ENCODE measurements at places on chromosomes 5 and 9.

DNA sequence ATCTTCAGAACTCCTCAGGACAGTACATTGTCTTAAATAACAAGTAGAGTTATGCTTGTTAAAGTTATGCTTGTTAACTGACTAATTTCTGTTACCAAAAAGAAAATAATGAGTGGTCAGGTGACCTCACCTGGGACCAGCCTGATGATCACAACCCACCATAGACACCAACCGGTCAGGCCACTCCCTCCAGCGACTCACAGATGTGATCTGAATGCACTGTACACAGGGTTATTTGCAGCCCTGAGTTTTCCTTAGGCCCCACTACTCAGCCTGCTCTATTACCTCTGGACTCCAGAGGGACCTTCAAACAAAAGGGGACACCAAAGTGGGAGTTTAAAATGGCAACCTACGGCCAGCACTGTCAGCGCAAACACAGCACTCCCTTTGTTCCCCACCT is 55.3 kb downstream of the ARSB start:
- no peak for DNase-seq

DNA sequence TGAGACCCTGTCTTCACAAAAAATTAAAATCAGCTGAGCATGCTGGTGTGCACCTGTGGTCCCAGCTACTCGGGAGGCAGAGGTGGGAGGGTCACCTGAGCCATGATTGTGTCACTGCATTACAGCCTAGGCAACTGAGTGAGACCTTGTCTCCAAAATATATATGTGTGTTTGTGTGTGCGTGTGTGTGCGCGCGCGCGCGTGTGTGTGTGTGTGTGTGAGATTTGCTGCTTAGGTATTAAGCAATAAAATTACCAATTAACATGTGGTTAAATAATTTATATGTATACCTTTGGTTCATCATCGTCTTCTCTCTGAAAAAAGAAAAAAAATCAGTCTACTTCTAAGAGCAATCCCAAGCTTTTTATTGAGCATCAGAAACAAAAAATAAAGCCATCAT is 86.0 kb upstream of the FSD1L start:
- DNase-seq, result no peak

GRCh38 chr5:66553916-66554575 is 42.1 kb upstream of the MAST4 start:
- no peak for DNase-seq

DNA sequence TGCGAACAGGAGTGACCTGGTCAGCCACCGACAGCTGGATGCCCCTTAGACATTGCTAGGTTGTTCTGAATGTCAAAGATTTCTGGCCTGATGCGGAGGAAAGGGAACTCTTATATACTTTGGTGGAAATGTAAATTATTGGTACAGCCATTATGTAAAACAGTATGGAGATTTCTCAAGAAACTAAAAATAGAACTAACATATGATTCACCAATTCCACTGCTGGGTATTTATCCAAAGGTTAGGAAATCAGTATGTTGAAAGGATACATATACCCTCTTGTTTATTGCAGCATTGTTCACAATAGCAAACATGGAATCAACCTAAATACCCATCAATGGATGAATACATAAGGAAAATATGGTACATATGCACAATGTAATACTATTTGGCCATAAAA is 31.8 kb downstream of the DMRT3 start:
- no peak for DNase-seq

DNA sequence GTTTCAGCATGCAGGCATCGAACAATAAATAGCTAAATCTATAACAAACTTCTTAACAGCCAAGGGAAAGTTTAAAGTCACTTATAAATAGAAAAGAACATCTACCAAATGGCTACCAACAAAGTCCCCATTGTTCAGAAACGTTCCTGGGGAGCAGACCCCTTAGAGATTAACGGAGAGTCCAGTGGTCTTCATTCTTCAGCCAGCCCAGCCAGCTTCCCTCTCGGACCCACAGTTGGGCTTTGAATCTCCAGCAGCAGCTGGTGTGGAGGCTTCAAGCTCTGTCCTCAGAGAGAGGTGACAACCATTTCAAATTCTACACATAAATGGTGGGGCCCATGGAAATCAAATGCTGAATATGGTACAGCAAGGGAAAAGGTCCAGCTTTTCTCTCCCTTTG is 11.2 kb downstream of the ENC1 start:
- no peak for DNase-seq

GRCh38 chr5:14967166-14967565 is 95.6 kb upstream of the ANKH start:
- DNase-seq, result no peak

DNA sequence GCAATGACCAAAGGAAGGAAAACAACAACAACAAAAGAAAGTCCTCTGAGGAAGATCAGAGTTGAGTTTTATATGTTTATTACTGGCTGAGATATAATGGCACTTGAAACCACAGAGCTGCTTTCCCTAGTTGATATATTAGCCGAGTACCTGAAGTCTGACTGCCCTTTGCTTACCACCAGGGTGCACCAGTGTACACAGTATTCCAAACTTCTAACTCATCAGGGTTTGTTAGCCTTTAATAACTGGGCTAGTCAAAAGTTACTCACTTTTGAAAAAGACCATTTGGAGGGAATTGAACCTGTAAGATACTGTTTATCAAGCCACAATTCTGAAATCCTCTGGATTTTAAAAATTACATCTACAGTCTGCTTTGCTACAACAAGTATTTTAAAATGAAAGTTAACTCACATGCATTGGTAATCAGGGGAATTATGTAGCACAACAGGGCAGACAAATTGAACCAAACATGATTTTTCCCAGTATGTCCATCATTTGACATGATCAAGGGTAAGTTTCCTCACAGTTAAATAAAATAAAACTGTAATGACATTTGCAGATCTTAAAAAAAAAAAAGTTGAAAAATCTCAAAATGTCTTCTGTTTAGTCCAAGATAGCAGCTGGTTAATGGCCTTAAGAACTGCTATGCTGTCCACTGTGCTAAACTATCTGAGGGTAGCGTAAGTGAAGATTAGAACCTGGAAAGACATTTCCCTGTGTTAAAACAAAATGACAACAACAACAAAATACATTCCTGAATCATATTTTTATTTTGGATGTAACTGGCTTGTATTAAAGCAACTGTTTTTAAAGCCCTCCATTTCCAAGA is 57.3 kb upstream of the C6 start:
- DNase-seq, result no peak

Measured in activated gamma-delta T cell treated with anti-CD3 and anti-CD28 coated beads, Interleukin-2, amount 50 U/mL, for 16 hours (primary cell).